ENCODE measurements at places on chromosomes 4 and X. TPM values are rescaled to one million over a fixed set of nuclear protein-coding genes. Genes with fewer than 3 reads are reported as not detected.

DNA sequence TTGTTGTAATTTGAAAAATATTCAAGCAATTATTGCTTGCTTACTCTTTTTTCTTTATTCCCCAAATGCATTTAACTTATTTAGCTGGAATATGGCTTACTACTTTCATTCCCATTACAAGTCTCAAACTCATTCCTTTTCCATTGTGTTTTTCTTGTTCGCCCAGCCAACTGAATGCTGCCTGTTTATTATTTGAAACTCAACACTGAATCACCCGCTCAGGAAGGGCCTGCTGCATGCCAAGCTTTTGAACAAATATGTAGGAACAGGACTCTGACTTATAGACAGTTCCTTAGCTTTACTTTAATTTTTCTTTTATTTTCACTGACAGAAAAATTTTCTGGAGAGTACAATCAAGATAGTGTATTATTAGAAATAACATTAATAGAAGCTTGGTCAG is 12.9 kb downstream of the PCDH18 start:
- no peaks in the 10 kb centered on the region for H3K4me1 ChIP-seq
- no peak overlapping the region for H3K27ac ChIP-seq
- no peaks in the 10 kb centered on the region for H3K36me3 ChIP-seq
- H3K27me3 ChIP-seq = no peaks in the 10 kb centered on the region

DNA sequence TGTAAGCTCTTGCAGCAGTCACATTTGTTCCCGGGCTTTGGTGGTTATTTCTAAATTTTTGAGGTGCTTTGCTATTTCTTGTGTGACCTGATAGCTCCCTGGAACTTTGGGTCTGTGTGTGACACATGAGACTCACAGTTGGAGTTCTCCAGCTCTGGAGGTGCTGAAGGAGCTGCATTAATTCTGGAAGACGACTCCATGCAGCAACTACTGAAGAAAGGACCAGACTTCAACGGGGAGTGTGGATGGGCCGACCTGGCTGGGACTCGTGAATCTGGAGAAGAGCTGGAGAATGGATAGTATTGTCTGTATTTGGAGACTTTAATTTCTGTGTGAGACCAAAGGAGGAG is 1.5 kb downstream of the MRFAP1 start:
- peak overlapping the region; percentile 89 for H3K4me3 ChIP-seq
- H3K36me3 ChIP-seq = peaks cover 16% of the 10 kb centered on the region
- DNase-seq = no peak
- peaks cover 29% of the 10 kb centered on the region for H3K4me1 ChIP-seq
- H3K27ac ChIP-seq = peak overlapping the region; percentile 96

The CLIC2 gene
- polyA plus RNA-seq = 0.34 TPM

The GPR143 gene
- not detected for polyA plus RNA-seq

GRCh38 chr4:109005523-109005922 is 242.7 kb upstream of the ETNPPL start:
- H3K27ac ChIP-seq = no peak overlapping the region
- H3K4me3 ChIP-seq = no peak overlapping the region
- DNase-seq = no peak
- no peaks in the 10 kb centered on the region for H3K27me3 ChIP-seq

The PCDH11X gene
- polyA plus RNA-seq = not detected

Data from CD14-positive monocyte (primary cell).